ENCODE measurements at places on chromosomes 6 and 20.

- DNase-seq = peak; percentile 20
Measured at GRCh38 chr6:108838101-108838717, 10.0 kb upstream of the ARMC2 start.

GRCh38 chr6:135176464-135176863 lies 4.6 kb upstream of the MYB start:
- DNase-seq = no peak

DNA sequence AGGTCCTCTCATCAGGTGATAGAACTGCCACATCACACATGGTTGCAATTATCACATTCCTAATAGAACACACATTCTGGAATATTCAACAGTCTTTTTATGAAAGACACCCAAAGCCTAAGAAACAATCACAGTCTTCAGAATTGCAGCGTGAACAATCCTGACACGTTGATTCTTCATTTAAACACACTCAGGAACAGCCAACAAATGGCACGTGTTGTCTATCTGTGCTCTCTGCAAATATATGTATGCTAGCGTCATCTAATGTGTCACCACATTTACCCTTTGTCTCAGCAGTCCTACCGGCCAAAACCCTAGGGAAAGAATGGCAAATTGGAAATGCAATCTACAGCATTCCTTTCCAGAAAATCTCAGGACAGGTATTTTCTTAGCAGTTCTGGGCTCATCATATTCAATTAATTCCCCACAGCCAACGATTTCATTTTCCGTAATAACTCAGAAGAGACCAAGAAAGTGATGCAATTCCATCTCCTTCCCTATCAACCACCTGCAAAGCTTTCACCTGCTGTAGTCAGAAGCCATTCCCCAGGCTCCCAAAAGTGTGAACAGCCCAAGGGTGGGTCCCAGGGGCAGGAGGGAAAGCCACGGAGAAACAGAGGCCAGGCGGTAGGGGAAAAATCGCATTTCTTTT lies 280.3 kb upstream of the JARID2 start:
- no peak for DNase-seq

DNA sequence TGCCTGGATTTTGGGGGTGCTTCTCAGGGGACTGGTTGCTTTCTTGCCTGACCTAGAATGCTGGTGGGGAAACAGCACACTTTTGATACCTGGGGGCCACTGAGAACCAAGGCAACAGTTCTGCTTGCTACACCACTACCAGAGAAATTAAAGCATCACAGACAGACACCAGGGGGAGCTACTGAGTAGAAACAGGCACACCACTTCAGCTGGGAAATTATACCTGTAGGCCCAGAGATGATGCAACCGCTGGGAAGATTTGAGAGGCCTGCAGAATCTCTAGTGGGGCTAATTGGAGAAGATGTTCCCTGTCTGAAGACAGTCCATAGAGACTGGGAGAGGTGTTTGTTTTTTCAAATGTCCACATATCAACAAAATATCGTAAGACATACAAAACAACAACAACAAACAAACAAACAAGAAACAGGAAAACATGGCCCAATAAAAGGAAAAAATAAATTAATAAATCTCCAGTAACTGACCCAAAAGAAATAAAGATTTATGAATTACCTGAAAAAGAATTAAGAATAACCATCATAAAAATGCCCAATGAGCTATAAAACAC lies 129.4 kb upstream of the RIN2 start:
- DNase-seq = peak; percentile 60

DNA sequence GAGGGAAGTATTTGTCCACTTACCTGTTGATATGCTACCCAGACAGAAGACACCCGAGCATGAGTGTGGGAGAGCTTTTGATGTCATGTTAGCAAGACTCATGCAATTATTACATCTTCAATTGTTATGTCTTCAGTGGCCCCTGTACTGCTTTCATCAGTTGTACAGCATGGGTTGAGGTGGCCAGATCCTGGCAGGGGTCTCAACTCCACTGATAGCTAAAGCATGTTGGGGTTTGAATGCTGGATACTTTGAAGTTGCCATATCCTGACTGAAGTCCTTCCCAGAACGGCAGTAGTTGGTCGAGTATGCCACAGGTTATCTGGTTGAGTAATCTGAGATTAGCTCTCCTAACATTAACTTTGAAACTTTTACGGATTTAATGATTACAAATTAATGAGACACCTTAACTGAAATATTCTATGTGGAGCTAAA lies 46.7 kb downstream of the LRRN4 start:
- no peak for DNase-seq

DNA sequence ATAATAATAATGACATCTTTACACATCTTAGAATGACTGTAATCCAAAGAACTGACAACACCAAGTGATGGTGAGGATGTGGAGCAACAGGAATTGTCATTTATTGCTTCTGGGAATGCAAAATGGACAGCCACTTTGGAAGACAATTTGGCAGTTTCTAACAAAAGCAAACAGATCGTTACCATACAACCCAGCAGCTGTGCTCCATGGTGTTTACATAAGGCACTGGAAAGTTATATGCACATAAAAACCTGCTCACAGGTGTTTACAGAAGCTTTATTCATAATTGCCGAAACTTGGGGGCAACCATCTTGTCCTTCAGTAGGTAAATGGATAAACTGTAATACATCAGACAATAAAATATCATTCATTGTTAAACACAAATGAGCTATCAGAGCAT lies 18.3 kb upstream of the ASF1A start:
- no peak for DNase-seq

- DNase-seq = peak; percentile 61
Measured at GRCh38 chr6:146912730-146913685, 291.2 kb upstream of the STXBP5 start.

DNA sequence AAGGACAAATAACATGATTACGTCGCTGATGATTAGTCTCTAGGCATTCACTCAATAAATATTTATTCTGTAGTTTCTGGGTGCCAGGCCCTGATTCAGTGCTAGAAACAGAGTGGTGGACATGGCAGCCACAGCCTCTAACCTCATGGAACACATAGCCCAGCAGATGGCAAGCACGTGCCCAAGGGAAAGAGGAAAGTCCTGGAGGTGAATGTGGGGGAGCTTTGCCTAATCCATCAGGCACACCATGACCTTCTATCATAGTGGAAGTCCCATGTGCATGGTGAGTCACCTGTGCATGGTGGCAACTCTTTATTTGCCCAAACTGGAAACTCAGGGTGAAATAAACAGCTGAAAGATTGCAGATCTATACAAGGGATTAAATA lies 143.0 kb upstream of the TNFAIP3 start:
- peak; percentile 23 for DNase-seq

- no peak for DNase-seq
Measured at GRCh38 chr6:100446115-100447080, 18.3 kb downstream of the SIM1 start.

GRCh38 chr20:44738813-44739477 lies 6.7 kb upstream of the KCNK15 start:
- peak; percentile 80 for DNase-seq

DNA sequence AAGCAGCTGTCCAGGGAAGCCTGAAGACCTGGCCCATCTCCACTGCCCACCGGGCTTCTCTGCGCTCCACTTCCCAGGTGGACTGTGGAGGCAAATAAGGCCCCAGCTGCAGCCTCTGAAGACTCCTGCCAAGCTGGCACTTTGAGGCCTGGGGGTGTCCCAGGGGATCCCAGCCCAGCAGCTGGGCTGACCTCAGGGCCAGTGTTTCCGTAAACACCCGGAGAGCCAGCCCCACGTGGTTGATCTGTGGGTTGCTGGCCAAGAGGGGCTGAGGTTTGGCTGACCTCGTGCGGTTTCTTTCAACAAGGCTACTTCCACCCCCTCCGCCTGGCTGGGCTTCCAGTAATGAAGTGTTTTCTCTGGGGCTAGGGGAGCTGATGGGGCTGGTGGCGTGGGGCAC lies 12.4 kb upstream of the CCN5 start:
- peak; percentile 98 for DNase-seq

DNA sequence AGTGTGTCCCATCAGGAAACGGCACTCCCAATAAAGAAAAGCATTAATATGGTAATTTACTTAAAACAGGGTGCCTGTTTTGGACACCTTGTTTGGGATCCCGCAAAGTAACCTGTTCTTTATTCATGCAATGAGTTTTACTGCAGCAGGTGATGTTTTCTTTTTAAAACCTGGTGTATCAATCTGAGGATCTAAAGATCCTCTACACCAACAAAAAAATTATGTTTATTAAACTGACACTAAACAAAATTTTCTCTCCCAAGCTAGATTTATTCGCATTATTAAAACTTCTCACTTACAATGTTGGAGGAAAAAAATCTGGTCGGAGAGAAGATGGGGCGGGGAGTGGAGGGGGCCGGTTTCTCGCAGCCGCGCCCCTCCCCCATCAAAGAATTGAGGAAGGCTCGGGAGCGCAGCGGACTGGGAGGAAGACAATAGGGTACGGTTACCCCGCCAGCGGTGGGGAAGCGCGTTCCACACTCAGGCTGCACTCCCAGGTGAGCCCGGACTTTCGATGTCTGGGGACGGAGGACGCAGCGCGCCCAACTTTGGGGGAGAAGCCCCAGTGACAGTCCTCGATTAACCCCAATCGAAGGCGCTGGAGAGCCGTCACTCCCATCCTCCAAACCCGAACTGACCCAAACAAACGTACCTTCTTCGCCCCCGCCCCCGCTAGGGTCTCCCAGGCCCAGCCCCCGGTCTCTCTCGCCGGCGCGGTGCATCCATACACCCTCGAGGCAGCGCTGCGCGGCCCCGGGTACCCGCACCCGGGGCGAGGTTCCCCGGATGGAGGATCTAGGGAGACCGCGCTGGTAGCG lies 1.3 kb downstream of the CD24 start:
- DNase-seq = no peak

DNA sequence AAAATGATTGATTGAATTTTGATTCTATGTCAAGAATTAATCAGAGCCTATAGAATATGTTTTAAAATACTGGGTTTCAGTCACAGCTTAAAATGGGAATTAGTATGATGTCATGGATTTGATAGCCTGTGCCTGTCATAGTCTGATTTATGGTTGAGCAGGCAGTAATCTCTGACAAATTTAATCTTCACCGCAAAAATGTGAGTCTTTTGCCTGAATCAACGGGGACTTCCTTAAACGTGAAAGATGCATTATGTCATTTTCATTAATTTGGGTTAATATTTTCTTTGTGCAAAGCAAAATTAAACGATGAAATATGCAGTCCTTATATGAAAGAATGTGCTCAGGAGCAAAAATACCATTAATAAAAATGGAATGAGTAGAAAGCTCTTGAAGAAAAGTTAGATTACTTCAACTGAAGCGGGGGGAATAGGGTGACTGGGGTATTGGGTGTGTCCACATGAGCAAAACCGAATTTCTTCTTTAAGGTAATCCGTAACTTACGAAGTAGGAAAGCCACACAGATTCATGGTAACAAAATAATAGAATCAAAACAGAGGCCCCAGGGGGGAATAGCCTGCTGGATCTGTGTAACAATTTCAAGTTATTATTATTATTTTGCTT lies 339.6 kb upstream of the NOX3 start:
- no peak for DNase-seq

DNA sequence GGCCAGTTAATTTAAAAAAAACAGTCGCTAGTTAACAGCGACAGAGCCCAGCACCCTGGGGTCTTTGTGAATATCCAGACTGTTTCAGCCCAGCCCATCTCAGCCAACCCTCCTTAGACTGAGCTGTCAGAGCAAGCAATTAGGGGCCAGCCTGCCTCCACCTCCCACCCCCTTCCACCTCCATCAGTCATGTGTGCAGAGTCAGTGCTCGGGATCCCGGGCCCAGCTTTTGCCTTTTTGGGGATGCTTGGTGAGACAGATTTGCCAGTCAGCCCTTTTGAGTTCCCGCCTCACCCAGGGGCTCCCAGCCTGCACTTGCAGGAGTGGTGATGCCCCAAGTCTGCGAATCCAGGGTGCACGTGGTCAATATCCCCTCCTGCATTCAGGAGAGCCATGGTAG lies 6.5 kb upstream of the FAM83D start:
- DNase-seq = no peak

GRCh38 chr6:46219661-46220060 lies 48.9 kb upstream of the ENPP5 start:
- no peak for DNase-seq

DNA sequence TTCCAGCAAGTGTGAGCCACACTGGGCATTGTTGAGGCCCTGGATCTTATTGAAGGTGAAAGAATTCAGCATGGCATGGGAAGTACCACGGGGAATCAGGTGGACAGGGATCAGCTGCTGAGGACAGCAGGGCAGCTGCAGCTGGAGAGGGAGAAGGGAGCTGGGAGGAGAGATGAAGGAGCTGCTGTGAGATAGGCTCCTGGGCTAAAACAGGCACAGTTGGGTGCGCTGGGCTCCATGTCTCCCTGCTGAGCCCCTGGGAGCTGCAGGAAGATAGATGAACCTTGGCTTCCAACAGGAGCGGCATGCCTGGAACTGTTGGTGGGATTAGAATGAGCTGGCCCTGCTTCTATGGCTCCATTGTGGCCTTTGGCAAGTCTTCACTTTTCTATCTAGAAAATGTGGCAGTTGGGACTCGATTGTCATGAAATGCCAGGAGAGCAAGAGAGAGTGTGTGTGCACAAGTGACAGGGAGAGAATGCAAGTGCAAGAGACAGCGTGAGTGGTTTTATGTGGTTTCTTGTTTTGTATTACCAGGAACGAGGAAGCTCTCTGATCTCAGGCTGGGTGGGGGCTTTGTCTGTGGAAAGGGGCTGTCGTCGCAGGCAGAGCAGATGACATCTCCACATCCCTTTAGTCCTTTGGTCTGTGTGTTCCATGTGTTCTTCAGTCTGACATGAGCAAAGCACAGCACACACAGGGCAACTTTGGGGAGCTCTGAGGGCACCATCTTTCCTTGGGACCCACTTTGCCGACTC lies 20.4 kb downstream of the SNPH start:
- DNase-seq = no peak

DNA sequence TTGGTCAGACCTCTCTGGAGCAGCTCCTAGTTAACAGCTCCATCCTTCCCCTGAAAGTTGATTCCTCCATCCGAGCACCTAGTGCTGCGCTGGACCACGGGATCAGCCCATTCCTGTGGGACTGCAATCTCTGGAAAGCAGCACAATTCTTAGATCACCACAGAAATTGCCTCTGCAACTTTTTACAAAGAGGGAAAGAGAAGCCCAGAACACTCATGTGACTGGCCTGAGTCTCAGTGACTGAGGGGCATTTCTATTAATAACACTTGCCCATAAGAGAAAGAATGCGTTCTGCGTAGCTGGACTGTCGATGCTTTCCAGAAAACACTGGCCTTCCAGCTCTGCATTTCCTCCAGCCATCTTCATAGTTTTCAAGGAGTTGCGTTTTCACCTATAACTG lies 18.3 kb downstream of the MPC1 start:
- no peak for DNase-seq
